C1 segment of cervical spinal cord (tissue), 14 donors: ENCODE measurements at places on chromosomes 2 and 18.

DNA sequence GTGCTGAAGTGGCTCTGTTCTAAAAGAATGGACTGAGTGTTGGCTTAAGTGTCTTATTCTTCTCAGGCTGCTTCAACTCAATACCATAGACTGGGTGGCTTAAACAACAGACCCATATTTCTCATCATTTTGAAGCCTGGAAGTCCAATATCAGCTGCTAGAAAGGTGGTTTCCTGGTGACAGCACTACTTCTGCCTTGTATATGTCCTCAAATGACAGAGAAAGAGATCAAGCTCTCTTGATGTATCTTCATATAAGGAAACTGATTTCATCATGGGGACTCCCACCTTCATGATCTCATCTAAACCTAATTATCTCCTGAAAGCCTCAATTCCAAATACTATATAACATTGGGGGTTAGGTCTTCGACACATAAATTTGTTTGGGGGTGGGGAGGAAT lies 449.7 kb upstream of the DSEL start:
- DNase-seq: no peak

GRCh38 chr18:75624869-75625268 lies 197.4 kb upstream of the SMIM21 start:
- DNase-seq: no peak

DNA sequence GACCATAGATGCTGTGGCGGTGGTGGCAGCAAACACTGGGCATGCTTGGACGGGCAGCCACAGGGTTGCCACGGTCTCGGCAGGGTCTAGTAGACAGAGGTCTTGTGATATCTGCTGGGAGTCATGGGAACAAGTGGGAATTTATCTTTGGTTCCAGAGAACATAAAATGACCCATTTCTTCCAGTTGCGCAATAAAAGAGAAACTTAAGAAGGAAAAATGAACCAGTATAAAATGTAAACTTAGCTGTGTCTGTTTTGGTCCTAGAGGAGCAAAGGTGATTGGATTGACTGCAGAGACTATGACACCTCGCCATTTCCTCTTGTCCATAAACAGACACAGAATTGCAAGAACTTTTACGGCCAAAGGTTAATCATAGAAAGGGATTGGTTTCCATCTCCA lies 132.6 kb upstream of the RBBP8 start:
- DNase-seq: no peak

DNA sequence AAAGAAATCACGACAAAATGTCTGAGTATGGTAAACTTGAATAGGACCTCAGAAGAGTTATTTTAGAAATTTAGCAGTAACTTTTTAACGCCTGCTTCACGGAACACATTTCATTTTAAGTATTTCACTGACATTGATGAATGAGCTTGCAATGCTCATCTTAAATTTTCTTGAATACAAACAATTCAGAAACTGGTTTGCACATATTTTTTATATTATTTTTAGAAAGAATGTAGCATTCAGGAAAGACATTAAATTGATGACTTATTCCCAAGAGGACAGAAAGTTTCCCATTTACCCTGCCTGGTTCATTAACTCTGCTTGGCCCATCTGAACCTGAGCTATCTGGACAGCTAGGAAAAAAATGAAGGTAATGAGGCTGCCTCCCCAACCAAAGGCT lies 89.3 kb downstream of the MBD2 start:
- DNase-seq: no peak

DNA sequence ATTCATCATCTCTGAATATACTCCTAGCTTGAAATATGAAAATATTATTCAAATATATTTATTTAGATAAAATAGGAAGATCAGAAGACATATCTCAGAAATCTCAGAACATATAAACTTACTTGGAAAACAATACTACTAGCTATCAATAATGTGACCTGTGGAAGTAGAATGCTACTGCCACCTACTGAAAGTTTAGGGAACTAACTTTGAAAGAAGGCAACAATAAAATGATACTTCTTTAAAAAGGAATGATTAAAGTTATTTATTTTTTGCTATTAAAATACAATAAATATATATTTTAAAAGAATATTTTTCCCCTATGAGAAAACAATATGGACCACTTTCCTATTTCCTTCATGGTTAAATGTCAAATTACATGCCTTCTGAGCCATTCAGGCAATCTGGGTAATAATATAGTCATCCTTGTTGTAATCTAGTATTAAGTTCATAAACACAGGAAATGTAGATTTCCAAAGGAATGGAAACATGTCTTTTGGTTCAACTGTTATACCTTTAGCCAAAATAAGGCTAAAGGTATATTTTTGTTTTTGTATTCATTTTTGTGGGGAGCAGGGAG lies 26.0 kb downstream of the ACADL start:
- DNase-seq: no peak

DNA sequence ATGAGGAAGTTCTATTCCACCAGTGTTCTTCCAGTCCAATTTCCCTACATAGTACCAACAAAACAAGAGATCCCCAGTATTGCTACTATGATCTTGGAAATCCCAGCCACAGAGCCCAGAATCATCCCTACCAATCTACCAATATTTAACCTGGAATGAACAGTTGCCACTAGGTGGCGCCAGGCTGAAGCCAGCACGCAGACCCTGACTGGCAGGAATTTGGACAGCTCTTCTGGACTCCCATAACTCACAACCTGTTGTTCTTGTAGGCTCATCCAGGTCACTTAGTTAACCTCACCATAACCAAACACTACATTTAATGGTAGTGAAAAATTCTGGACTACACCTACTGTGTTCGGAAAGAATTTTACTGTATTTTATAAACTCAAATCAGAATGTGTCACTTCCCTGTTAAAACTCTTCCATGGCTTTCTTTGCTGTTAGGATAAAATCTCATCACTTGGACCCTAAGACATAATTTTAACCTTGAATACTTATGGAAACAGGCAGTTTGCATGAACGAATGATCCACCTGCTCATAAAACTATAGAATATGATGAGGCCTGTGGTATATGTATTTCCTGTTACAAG lies 59.8 kb upstream of the SLC38A11 start:
- DNase-seq: peak; percentile 34

- no peak for DNase-seq
Observed at GRCh38 chr2:213067888-213068287, 83.5 kb downstream of the IKZF2 start.

- DNase-seq: no peak
Observed at GRCh38 chr2:88006912-88007439, 9.4 kb downstream of the RNU2-63P start.

DNA sequence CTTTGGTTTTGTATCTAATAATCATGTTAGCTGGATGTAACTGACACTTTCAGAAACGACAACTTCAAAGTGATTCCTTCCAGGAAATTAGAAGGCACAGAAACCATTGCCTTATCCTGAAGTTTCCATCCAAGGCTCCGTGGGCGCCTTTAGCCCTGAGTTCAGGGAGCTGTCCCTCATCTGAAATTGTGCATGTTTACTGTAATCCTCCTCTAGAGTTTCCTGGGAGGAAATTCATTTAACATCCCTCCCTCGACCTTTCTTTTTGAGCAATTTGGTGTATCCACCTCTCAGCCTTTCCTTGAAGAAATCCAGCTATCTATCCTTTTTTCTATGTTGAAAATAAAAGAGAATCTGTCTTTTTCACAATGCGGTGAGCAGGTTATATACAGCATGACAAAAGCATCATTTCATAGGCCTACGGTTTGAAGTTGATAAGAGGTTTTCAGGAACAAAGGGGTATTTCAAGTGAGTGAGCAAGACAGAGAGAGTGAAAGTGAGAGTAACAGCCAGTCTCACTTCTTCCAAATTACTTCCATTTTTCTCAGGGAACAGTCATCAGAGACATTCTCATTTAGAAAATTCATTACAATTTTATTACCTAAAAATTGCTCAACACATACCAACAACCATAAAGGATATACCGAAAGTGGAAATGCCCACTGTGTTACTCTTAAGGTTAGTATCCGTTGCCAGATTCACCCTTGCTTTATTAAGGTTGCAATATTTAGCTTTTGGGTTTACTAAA lies 167.3 kb downstream of the MREG start:
- no peak for DNase-seq

DNA sequence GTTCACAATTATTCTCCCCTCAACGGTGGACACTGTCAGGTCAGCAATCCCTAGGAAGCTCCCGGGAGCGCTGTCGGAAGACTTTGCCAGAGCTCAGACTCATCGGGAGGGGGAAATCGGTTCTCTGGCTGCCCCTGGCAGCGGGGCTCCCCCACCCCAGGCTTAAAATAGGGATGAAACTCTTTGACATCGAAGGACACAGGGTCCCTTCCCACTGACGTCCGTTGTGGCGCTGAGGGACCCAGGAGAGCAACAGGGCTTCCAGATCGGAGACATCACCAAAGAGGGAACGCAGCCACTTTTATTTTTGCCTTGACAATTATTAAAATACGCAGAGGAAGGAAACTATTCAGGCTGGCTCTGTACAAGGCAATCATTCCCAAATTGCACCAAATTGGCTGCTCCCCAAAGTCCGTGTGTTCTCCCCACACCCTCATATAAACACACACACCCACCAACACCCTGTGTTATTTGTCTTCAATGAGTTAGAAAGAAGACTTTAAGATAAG lies 249.0 kb downstream of the CDH20 start:
- DNase-seq: no peak

DNA sequence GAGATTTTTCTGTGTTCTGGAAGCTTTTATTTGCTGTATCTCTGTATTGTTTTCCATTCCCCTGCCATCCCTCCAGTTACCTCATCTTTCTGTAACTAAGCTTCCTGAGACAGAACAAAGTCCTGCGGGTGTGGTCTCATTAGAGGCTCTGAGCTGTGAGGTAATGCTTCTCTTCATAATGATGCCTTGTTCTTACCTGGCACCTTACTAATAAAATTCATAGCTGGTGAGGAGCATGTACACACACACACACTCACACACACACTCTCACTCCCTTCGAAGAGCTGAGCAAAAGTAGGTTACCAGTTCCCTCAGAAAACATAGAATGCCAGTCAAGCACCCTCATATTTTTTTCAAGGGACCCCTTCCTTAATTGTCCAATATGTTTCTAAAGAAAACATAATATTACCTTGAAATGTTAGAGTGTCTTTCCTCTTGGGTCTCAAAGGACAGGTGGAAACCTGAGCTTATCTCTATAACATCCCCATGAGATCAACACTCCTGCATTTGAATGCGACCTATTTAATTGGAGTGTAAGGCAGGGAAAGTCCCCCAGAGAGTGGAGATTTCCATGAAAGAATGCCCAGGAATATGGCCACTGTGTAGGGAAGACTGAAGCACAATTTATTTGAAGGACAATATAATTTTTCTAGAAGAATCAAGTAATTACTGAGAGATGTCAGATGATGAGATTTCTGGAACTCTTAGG lies 161.6 kb upstream of the NCK2 start:
- no peak for DNase-seq

DNA sequence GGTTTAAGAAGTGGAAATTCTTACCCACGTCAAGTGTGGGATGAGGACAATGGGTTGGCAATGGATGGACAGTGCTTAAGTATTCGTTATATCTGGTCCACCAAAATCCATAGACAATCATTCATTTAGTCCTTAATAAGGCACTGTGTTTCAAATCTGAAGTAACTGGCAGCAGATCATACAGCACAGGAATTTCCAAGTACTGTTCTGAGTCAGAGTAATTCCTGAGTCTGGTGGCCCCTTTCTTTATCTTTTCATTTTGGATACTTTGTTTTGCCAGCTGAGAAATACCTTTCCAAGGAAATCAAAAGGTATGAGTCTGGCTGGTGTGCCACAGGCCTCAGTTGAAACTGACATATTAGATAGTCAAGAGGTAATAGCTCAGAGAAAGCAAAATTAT lies 31.4 kb upstream of the CCDC102B start:
- DNase-seq: no peak

DNA sequence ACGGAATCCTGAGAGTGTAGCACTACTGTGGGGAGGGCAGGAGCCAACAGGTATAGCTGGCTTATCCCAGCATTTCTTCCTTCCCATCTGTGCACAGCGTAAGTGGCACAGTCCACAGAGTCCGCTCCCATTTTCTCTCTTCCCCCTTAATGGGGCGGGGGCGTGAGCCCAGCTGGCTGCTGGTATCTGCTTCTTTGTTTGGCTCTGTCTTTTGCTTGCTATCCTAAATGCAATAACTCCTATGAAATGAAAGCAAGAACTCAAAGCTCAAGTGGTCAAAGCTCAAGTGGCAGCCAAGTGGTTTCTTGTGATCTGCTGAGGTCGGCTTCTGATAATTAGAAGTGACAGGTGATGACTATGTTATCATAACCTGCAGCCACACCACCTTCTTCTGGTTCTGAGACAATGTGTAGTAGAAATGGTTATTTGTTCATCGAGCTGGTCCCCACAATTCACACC lies 192.7 kb downstream of the PLCL1 start:
- DNase-seq: no peak

DNA sequence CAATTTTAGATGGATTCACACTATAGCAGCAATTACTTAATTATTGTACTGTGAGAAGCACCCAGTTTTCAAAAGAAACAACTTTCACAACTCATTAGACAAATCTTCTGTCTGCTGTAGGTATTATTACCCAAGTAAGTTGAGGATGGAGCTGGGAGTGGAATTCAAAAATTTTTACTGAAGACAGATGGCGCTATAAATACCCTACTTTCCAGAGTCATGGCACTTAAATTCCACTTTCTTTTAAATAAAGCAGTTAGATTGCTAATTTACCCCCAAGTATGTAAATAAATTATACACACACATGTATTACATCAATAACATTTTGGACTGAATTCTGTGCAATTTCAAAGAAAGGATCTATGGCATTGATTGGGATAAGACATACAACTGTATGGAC lies 166.8 kb downstream of the FTCDNL1 start:
- no peak for DNase-seq

GRCh38 chr2:234816056-234816455 lies 135.8 kb upstream of the SH3BP4 start:
- DNase-seq: no peak

- no peak for DNase-seq
Observed at GRCh38 chr2:135965756-135966155, 19.7 kb downstream of the DARS1 start.

DNA sequence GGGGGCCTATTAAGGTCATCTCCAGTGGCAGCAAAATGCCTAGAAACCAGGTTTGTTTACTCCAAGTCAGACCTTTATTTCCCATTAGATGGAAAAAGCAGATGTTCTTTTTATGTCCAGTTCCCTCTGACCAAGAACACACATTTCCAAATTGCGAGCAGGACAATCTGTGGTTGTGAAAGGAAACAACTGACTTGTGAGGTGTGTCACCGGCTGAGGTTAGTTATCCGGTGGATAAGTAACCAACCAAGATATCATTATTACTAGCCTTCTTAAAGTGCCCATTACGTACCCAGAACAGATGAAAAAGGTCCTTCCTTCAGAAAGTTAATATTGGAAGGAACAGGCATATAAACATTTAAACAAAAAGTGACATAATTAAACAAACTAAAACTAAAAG lies 112.9 kb downstream of the THADA start:
- DNase-seq: no peak

DNA sequence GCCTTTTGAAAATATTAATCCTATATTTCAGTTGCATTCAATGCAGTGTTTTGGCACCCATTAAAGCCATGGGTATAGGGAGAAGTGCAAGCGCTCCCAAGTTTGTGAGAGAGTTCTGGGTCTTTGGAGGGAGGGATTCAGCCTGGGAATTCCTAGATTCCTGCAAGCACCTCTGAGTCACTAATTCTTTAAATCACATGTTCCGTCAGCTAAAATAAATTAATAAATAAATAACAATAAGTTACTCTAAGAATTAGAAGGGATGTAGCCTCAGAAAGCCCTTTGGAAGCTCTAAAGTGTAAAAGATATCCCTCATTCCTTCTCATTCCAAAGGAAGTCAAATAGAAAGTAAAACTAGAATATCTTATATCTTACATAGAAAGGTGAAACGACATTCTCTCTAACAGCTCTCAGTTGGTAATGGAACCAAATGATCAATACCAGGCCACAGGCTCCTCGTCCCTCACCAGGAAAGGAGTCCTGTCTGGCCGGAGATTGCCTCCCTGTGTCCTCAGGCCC lies 222.4 kb upstream of the RBBP8 start:
- DNase-seq: no peak
